ENCODE measurements at places on chromosomes 3 and 15. TPM values are rescaled to one million over a fixed set of nuclear protein-coding genes. Genes with fewer than 3 reads are reported as not detected.
A peak's percentile ranks its signal among the peaks of the same experiment; 100 is the strongest.

GRCh38 chr3:174268586-174268985 is 590.5 kb upstream of the NAALADL2 start:
- no peaks in the 10 kb centered on the region for H3K36me3 ChIP-seq
- DNase-seq = no peak
- no peaks in the 10 kb centered on the region for H3K27me3 ChIP-seq
- no peak overlapping the region for H3K4me3 ChIP-seq
- H3K4me1 ChIP-seq = no peaks in the 10 kb centered on the region
- H3K27ac ChIP-seq = no peak overlapping the region

GRCh38 chr3:177424521-177424920 is 227.2 kb upstream of the TBL1XR1 start:
- H3K27me3 ChIP-seq = no peaks in the 10 kb centered on the region
- no peak overlapping the region for H3K4me3 ChIP-seq
- H3K4me1 ChIP-seq = no peaks in the 10 kb centered on the region
- no peak overlapping the region for H3K27ac ChIP-seq
- H3K36me3 ChIP-seq = no peaks in the 10 kb centered on the region

- no peaks in the 10 kb centered on the region for H3K4me1 ChIP-seq
- DNase-seq = no peak
- H3K4me3 ChIP-seq = no peak overlapping the region
- H3K27me3 ChIP-seq = no peaks in the 10 kb centered on the region
Measured at GRCh38 chr3:118772547-118773011, 262.1 kb downstream of the IGSF11 start.

GRCh38 chr3:59777667-59778077 is 727.8 kb upstream of the CFAP20DC start:
- no peaks in the 10 kb centered on the region for H3K36me3 ChIP-seq
- no peak for DNase-seq
- H3K27ac ChIP-seq = no peak overlapping the region
- no peaks in the 10 kb centered on the region for H3K27me3 ChIP-seq

DNA sequence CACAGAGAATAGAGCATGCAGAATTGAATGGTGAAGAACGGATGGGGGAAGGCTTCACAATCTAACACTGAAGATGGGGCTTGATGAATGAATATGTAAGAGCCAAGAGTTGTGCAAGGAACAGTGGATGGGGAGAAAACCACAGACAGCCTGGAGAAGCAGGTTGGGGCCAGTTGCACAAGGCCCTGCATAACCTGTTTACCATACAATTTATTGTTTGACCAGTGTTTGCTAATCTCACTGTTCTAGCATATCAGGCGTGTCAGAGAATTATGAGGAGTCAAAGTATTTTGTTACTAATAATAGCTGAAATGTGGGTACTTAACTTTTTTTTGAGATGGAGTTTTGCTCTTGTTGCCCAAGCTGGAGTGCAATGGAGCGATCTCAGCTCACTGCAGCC is 36.4 kb downstream of the LINS1 start:
- DNase-seq = peak; percentile 62
- no peaks in the 10 kb centered on the region for H3K4me1 ChIP-seq

DNA sequence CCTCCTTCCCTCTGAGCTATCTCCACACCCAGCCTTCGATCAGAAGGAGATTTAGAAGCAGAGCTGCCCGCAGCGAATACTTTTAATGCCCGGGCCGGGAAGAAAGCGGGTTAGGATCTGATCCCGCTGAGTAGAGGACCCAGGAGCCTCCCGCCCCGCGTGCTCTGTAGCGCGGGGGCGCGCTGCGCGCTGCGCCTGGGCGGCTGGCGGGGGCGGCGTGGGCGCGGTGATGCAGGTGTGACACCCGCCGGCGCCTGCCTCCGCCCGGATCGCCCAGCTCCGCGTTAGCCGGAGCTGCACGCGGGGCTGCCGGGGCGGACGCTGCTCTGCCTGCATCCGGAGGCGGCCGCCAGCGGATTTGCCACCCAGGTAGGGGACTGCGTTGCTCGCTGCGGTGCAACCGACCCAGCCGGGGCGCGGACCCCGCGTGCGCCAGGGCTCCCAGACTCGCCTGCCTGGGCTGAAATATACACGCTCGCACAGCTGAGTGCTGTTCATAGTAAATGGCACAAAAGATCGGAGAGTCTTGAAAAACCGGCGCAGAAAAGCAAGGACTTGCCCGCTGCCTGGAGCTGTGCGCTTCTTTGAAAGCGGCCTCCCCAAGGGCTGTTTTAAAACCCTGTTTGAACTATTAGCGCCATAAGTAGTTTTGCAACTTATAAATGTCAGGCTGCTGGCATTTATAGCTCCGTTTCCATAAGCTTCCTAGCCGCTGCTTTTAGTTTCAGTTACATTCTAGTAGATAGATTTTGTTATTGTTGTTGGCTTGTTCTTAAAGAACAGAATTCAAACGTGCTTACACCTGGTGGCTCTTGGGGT is at the start of gene SV2B:
Gene SV2B, plus strand, starts transcription at position 263 of the 819 bp plus-strand sequence. CDS start 126,007 bp downstream, outside the sequence.
- H3K4me1 ChIP-seq = no peaks in the 10 kb centered on the region
- H3K27ac ChIP-seq = no peak within 1 kb of the TSS
- DNase-seq = no peak
- no peaks in the 10 kb centered on the region for H3K27me3 ChIP-seq
- no peaks in the 10 kb centered on the region for H3K36me3 ChIP-seq

DNA sequence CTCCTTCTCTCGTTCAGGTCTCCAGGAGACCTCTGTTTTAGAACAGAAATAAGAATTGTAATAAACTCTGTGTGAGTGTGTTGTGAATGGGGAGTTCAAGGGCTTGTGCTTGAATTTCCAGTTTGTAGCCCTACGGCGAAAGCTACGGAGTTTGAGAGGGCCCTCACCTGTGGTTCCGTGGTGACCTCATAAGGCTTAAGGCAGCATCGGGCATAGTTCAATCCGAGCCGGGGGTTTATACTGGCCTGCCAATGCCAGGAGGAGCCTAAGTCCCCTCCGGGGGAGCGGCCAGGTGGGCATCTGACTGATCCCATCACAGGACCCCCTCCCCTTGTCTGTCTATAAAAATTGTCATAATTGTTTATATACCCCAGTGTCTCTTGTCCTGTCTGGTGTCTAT is 43.7 kb downstream of the ZBTB11 start:
- no peak for DNase-seq
- no peaks in the 10 kb centered on the region for H3K36me3 ChIP-seq
- H3K27ac ChIP-seq = no peak overlapping the region
- H3K4me3 ChIP-seq = no peak overlapping the region
- no peaks in the 10 kb centered on the region for H3K4me1 ChIP-seq
- H3K27me3 ChIP-seq = no peaks in the 10 kb centered on the region

DNA sequence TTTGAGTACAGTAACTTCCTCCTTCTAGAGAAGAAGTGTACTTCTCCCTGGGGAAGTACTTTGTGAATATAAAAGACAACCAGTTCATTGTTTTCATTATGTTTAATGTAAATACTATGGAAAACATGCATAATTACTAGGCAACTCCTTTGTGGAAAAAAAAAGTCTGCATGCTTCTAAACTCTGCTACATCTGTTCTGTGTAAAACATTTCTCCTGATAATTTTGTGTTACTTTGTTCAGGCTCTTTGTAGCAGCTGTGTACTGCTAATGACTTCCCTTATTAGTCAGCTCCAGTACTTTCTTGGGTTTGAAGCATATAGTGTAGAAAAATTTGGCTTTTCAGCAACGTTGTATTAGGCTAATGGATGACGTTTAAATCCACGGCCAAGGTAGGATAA is 111.6 kb downstream of the FEZF2 start:
- no peaks in the 10 kb centered on the region for H3K36me3 ChIP-seq
- no peaks in the 10 kb centered on the region for H3K4me1 ChIP-seq
- H3K27ac ChIP-seq = no peak overlapping the region
- H3K27me3 ChIP-seq = no peaks in the 10 kb centered on the region

DNA sequence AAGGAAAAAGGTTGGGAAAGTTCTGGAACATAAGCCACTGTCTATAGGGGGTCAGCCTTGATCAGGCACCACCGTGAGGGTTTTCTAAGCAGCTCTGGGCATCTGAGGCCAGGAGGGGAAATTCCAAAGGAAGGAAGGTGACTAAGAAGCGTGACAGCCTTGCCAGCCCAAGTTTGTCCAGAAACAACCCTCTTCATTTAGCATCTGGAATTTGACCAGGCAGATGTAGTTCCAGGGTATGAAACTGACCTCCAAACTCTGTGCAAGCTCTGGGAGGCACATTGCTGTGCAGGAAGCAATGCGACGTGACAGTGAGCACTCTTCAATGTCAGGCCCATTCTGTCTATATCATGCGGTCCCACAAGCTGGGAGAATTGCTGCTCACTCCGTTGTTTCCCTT is 85.4 kb upstream of the TPM1 start:
- no peaks in the 10 kb centered on the region for H3K27me3 ChIP-seq
- no peak overlapping the region for H3K27ac ChIP-seq
- H3K4me1 ChIP-seq = no peaks in the 10 kb centered on the region
- no peaks in the 10 kb centered on the region for H3K36me3 ChIP-seq

DNA sequence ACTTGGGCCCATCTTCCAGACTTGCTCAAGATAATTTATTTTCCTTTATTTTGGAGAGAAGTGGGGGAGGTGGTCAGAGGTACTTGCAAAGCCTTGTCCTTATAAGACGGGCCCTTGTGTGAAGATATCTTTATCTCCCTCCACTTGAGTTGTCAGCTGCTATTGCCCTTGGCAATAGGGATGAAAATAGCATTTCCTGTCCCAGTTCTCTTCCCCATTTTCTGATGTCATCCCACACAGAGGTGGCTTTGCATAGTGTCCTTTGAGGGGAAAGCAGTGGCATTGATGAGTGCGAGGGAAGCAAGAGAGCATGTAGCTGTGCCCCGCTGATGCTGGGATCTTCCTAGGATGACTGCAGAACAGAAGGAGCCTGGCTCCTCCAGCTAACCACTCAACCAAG is 41.9 kb upstream of the TUBGCP5 start:
- no peaks in the 10 kb centered on the region for H3K36me3 ChIP-seq
- no peak for DNase-seq
- no peak overlapping the region for H3K4me3 ChIP-seq
- H3K27me3 ChIP-seq = no peaks in the 10 kb centered on the region

GRCh38 chr15:65916041-65916663 is 46.9 kb downstream of the RAB11A start:
- no peaks in the 10 kb centered on the region for H3K4me1 ChIP-seq
- DNase-seq = no peak
- no peaks in the 10 kb centered on the region for H3K36me3 ChIP-seq

- H3K27ac ChIP-seq = no peak overlapping the region
- no peaks in the 10 kb centered on the region for H3K4me1 ChIP-seq
- H3K27me3 ChIP-seq = no peaks in the 10 kb centered on the region
- H3K4me3 ChIP-seq = no peak overlapping the region
- DNase-seq = no peak
Measured at GRCh38 chr15:40006003-40006402, 33.0 kb downstream of the SRP14 start.

DNA sequence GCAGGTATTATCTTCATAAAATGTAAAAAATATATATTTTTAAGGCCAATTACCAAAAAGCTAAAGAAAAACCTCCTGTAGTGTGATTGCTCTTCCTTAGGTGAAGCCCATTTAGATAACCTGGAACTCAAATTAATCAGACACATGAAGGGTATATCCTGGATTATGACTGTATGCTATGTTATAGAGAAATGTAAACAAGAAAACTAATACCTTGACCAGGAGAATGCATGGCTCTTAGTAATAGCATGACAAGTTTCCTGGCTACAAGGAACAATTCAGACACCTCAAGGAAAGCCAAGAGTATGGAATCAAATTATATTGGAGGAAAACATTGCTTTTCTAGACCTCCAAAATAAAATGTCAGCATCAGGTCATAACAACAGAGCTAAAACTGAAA is 14.0 kb upstream of the CFAP161 start:
- no peaks in the 10 kb centered on the region for H3K4me1 ChIP-seq
- no peaks in the 10 kb centered on the region for H3K36me3 ChIP-seq
- no peak overlapping the region for H3K4me3 ChIP-seq
- H3K27ac ChIP-seq = no peak overlapping the region
- H3K27me3 ChIP-seq = no peaks in the 10 kb centered on the region

DNA sequence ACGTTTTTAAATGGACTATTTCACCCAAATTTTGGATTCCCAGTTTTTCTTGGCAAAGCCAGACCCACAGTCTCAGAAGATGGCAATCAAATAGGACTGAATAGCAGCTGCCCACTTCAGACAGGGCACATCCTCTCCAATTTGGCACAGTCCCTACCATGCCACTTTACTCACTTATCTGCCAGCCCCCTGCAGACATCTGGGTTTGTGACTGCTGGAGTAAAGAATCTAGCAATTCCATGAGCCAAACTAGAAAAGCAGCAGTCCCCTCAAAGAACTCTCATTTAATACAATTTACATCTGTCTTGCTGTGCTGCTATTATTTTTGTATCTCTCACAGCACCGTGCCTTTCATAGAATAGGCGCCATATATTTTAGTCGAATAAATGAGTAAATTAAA is 16.0 kb upstream of the LRRN1 start:
- DNase-seq = no peak
- no peaks in the 10 kb centered on the region for H3K27me3 ChIP-seq
- H3K4me1 ChIP-seq = no peaks in the 10 kb centered on the region
- H3K4me3 ChIP-seq = no peak overlapping the region
- H3K27ac ChIP-seq = no peak overlapping the region
- no peaks in the 10 kb centered on the region for H3K36me3 ChIP-seq

DNA sequence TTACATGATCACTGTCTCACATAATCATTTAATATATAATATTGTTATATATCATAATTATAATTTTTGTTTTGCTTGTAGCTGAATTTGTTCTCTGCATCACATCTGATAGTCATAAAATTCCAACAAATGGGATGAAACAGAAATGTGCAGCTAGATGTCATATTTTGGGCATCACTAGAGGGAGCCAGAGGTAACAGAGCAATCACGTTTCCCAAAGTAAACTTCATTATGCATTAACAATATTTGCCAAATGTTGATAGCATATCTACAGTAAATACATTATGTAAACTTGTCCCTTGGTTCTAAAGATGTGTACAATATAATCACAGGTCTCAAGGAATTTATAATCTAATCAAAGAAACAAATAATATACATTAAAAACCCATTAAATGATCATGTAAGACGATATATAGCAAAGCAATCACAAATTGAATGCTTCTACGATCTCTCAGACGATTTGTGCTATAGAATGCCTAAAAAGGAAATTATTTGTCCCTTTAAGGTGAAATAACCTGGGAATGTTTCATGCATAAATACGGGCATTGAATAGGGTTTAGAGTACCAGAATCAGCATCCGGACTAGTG is 234.2 kb upstream of the MCTP2 start:
- no peak for DNase-seq
- H3K27ac ChIP-seq = no peak overlapping the region
- no peak overlapping the region for H3K4me3 ChIP-seq
- no peaks in the 10 kb centered on the region for H3K4me1 ChIP-seq
- H3K27me3 ChIP-seq = no peaks in the 10 kb centered on the region

SNX33 gene
- 23.6 TPM for total RNA-seq

NAALADL2 gene
- total RNA-seq = 12.2 TPM

AGBL1 gene
- 0.23 TPM for total RNA-seq

B3GNT5 gene
- 7.2 TPM for total RNA-seq

MAGEL2 gene
- 3.1 TPM for total RNA-seq

CFAP100 gene
- total RNA-seq = 2.3 TPM

ENTPD3 gene
- total RNA-seq = 11.0 TPM

ISLR gene
- 36.5 TPM for total RNA-seq

CPA3 gene
- total RNA-seq = 8.1 TPM

CCR1 gene
- 0.46 TPM for total RNA-seq

CDV3 gene
- total RNA-seq = 68.8 TPM

CYP8B1 gene
- not detected for total RNA-seq

SLCO2A1 gene
- total RNA-seq = 46.7 TPM
